Stimulated activated CD8-positive, alpha-beta memory T cell treated with anti-CD3 and anti-CD28 coated beads, Interleukin-12 subunit alpha, Interleukin-12 subunit beta, amount 100 ng/mL, for 1 hour (primary cell): ENCODE measurements at places on chromosomes 13 and 19.

DNA sequence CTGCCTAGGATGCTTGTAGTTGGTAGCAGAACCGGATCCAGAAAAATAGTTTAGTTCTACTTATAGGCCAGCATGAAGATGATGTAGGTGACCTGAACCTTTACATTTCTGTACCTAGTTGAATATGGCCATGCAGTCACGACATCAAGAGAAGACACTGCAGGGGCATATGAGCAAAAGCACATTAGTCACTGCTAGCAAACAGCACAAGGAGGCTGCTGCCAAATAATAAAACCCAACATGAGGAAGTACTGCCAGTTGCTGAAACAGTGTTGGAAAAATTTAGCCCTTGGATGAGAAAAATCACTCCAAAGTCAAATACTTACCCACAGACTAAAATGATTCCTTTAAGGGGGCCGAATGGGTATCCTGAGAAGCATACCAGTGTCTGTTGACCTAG is 20.8 kb downstream of the ERICH6B start:
- DNase-seq: no peak

- no peak for DNase-seq
Measured at GRCh38 chr13:100290165-100290801, 201.4 kb downstream of the PCCA start.

DNA sequence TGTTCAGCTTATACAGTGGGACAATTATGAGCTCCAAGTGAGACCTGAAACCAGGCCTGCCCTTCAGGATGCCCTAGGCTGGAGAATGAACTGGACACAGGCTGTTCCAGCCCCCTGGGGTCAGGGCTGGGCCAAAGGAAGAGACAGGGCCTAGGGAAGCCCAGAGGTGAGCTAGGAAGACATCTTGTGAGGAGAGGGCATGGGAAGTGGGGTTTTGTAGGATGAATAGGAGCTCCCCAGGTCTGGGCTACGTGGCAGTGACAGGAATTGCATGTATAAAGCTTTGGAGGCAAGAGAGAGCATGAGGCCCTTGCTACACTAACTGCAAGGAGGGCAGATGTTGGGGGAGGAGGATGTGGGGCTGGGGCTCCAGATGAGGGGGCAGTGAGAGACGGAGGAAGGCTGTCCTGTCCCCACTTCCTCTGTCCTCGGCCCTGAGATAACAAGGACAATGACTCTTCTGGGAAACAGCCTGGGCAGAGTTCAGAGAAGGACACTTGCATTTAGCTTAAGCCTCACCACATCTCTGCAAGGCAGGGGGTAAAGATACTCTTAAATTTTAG is 1.5 kb upstream of the TBXA2R start:
- no peak for DNase-seq

DNA sequence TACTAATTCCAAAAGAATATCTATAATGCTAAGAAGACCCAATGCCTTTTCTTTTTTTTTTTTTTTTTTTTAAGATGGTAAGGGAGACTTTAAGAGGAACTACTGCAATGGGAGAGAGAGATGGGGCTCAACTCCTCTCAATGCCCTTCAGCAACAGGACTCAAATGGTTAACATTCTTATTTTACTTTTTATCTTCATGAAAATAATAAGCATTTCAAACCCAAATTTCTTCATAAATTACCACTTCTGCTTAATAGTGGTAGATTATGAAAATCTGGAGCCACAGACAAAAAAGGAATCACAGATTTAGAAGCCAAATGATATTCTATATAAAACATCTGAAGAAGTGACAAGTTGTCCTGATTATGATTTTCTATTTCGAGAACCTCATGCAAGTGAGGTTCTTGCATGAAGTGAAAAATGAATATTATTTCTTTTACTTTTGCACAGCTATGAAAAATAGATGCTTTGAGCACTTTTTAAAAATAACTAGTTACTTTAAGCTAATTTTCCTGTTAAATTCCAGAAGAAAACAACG is 74.2 kb downstream of the SERP2 start:
- no peak for DNase-seq

- DNase-seq: no peak
Measured at GRCh38 chr13:51523082-51523518, 61.2 kb upstream of the WDFY2 start.

GRCh38 chr13:29958476-29958875 is 108.1 kb upstream of the UBL3 start:
- DNase-seq: no peak

DNA sequence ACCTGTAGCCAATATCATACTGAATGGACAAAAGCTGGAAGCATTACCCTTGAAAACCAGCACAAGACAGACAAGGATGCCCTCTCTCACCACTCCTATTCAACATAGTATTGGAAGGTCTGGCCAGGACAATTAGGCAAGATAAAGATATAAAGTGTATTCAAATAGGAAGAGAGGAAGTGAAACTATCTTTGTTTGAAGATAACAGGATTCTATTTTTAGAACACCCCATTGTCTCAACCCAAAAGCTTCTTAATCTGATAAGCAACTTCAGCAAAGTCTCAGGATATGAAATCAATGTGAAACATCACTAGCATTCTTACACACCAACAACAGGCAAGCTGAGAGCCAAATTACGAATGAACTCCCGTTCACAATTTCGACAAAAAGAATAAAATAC is 17.8 kb upstream of the CCNA1 start:
- DNase-seq: no peak

- no peak for DNase-seq
Measured at GRCh38 chr19:14985133-14985532, 5.5 kb upstream of the SLC1A6 start.

DNA sequence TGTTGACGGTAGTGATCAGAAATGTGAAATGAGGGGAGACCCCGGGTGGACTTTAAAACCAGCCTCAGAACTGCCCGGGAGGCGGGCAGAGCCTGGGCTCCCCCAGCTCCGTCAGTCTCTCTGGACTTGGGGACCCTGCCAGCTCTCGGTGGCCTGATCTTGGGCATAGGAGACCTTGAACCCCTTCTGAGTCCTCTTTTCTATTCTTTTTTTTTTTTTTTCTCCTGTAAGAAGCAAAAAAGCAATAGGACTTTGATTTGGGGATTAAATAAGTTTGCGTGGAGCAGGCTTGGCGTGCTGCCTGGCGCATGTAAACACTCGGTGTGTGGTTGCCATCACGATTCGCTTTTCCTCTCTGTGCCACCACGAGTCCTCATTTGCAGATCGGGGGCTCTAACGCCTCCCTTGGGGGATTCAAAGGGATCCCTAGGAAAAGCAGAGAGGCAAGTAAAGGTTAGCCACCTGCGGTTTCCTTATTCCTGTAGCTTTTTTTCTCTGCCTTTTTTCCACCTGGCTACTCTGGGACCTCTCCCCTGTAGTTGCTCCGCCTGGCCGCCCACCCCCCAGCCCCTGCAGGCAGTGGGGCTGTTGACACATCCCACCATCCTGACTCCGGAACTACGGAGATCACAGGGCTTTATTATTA is 1.3 kb downstream of the SAFB start:
- DNase-seq: no peak

GRCh38 chr19:39557811-39558623 is 18.1 kb upstream of the EID2 start:
- no peak for DNase-seq

DNA sequence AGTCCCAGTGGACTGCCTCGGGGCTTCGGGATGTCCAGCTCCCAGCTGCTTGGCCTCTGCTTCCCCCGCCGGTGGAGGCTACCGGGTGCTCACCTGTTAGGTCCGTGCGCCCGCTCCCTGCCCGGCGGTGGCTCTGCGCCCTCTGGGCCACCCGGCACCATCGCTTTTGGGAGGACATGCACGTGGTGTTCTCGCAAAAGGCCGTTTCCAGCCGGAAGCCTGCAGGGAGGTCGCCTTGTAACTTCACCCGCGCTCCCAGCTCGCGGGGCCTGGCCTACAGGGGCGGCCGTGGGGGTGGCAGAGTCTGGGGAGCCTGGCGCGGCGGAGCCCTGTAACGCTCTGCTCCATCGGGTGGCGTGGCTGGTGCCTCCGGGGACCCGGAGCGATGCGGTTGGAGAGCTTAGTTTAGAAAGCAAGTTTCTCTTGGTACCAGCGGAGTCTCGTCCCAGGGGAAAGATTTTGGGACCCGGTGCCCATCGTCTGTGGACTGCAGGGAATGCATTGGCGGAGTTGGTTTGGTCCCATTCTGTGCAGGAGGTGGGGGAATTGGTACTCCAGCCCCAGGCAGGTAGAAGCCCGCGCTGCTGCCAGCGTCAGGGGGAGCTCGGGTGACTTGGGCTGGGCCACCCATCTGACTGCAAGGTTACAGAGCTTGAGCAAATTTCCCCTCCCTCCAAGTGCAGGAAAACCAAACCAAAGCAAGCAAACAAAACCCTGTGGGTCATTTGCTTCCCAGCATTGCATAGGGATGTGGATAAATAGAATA is 673 bp downstream of the SPATA13 start:
- DNase-seq: peak; percentile 17

DNA sequence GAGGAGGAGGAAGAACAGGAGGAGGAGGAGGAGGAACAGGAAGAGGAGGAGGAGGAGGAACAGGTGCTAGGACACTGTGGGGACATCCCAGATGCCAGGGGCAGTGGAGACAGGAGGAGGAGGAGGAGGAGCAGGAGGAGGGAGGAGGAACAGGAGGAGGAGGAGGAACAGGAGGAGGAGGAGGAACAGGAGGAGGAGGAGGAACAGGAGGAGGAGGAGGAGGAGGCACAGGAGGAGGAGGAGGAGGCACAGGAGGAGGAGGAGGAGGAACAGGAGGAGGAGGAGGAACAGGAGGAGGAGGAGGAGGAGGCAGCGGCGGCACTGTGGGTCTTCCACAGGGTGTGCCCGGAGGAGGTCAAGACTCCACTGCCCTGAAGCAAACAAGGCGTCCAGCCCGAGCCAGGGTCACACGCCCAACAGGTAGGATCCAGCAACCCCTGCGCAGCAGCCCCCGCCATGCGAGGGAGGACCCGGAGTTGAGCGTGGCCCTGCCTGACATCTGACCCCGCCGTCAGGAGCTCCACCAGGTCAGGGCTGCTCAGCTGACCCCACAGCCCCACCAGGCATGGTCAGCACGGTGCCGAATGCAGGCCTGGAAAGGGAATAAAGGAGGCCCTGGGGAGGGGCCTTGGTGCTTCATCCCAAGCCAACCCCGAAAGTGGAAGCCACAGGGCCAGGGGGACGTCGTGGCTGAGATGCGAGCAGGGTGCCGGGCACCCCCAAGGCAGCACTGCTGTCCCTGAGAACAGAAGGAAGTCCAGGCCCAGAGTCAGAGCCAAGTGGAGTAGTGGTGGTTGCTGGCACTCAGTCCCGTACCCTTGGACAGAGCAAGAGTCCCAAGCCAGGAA is 9.2 kb downstream of the SBNO2 start:
- DNase-seq: no peak

DNA sequence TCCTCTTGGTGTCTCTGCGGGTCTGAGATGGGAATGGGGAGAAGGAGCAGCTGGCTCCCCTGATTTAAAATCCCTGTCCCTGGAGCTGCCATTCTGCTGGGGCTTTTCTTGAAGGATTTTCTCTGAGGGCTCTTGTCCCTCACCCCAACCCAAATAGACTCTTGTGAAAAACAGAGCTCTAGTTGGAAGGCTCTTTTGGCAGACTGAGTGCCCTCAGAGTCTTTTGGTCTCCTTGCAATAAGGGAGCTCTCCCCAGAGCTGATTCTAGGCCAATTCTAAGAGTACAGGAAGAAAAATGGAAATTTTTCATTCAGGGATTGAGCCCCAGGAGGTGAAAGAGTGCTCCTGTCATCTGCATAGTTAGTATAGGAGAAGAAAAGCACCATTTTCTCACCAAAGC is 238.3 kb downstream of the COG6 start:
- DNase-seq: no peak

- no peak for DNase-seq
Measured at GRCh38 chr19:3162418-3163229, 15.9 kb upstream of the S1PR4 start.

GRCh38 chr13:30153545-30154426 is 153.6 kb downstream of the KATNAL1 start:
- no peak for DNase-seq

DNA sequence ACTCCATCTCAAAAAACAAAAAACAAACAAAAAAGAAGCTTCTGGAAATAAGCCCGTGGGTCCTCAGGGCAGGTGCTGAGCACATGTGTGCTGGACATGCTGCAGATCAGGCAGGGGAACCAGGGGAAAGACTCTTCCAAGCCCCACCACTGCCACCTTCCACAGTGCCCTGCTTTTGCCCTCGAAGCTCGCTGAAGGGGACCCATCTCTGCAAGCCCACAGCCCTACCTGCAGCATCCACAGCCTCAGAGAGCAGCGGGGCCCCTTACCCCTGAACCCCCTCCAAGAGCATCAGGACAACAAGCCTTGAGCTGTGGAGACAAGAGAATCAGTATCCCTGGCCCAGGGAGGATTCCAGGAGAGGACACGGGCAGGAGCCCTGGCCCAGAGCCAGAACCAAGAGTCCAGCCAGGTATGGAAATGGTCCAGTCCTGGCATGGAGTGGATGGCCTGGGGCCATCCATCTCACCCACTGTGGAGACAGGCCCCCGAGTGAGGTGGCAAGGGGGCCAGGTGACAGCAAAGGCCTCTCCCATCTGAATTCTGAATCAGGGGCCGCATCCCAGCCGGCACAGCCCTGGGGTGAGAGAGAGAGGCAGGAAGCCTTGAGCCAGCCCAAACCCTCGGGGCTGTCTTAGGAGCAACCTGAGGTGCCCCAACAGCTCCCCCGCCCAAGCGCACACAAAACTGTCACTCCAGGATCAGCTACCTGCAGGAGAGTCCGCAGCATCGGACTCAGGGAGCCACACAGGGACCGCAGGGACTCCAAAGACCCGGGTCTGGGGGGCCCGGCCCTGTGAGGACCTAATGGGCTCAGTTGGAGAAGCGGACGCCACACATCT is 51.8 kb upstream of the TPM4 start:
- no peak for DNase-seq

DNA sequence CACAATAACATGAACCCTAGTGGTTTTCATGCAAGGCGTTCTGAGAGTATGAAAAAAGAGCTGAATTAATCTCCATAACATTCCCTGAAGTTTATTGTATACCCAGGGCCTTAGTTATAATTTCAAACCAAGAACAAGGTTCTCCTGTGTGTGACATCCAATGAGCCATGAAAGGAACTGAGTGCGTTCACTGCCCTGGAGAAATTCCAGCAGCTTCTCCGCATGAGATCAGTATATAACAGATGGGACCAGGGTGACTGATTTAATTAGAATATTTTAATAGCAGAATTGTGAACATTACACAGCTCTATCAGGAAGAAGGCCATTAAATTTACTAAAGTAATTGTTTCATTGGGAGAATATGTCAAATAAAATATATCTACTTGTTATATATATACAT is 1190.5 kb upstream of the SLC10A2 start:
- no peak for DNase-seq
